ENCODE measurements at places on chromosomes 12 and 14.

- no peak for DNase-seq
Measured at GRCh38 chr14:67553547-67553946, 20.5 kb downstream of the PLEKHH1 start.

DNA sequence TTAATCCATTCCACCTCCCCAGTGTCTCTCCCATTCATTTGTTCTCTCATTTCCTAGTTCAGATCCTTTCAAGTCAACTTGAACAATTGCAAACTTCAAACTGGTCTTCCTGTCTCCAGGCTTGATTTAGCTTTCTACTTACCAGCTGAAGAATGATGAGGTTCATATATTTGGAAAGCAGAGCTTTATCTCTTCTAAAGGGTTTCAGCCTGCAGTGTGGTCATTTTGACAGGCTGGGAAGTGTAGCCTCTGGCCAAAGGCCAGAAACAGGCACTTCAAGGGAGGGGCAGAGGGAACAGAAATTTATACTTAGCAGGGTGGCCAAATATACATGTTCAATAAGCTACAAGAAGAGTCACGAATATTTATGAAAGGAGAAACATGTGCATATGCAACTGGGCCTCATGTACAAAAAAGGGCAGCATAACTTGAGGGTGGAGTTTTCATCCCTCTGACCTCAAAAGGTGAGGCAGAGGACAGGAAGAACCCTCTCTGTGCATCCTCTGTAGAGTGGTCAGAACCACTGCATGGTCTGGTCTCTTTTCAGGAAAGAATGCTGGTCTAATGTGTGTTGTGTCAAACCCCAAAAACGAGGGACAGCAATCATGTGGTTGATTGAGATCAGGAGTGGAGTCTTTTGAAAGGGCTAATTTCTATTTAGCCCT lies 34.0 kb upstream of the HECTD1 start:
- peak; percentile 26 for DNase-seq

- DNase-seq, result peak; percentile 29
Measured at GRCh38 chr14:54889919-54890318, 12.7 kb downstream of the GCH1 start.

- peak; percentile 36 for DNase-seq
Measured at GRCh38 chr12:3491938-3492792, 1.2 kb downstream of the PRMT8 start.

GRCh38 chr12:13154831-13155230 lies 41.7 kb upstream of the EMP1 start:
- no peak for DNase-seq

DNA sequence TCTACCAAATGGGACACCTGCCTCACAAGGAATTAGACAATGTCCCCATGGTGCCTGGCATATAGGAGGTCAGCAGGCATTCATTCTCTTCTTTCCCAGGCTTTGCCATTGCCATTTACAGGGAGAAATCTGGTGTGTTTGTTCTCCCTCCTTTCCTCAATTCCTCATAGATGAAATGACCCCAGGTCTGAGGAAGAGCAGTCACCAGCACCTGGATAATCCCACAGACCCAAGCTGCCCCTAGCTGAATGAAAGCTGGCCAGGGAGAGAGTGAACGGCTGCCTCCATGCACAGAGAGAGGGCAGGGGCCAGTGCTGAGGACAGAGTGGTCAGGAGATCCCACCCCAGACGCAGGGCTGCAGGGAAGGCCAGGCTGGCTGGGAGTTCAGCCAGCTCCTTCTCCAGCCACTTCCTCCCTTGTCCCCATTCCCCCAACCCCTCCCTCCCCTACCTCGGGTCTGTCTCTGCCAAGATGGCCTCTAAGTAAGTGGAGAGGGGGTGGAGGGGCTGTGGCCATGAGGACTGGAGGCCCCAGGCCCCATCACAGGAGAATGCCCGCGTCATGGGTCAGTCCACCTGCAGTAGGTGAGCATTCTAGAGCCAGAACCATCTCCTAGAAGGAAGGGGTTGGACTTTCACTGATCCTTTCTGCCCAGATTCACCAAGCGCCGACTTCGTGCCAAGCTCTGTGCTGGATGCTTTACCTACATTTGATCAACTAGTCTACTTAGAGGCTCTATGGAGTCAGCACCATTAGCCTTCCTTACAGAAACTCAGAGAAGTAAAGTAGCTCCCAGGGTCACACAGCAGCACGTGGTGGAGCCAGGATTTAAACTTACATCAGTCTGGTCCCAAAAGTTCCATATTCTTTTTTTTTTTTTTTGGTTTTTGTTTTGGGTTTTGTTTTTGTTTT lies 2.0 kb upstream of the KRT4 start:
- DNase-seq, result no peak

- DNase-seq, result no peak
Measured at GRCh38 chr14:105118646-105119407, 49.7 kb downstream of the JAG2 start.

- no peak for DNase-seq
Measured at GRCh38 chr14:96168581-96168980, 36.1 kb upstream of the BDKRB2 start.

GRCh38 chr14:71698673-71699072 lies 233.6 kb upstream of the RGS6 start:
- no peak for DNase-seq

- no peak for DNase-seq
Measured at GRCh38 chr12:122505419-122506051, 4.8 kb upstream of the ZCCHC8 start.

GRCh38 chr12:64065881-64066451 lies 156.1 kb downstream of the KICS2 start:
- peak; percentile 41 for DNase-seq

- DNase-seq, result no peak
Measured at GRCh38 chr12:11810206-11810545, 160.7 kb downstream of the ETV6 start.

DNA sequence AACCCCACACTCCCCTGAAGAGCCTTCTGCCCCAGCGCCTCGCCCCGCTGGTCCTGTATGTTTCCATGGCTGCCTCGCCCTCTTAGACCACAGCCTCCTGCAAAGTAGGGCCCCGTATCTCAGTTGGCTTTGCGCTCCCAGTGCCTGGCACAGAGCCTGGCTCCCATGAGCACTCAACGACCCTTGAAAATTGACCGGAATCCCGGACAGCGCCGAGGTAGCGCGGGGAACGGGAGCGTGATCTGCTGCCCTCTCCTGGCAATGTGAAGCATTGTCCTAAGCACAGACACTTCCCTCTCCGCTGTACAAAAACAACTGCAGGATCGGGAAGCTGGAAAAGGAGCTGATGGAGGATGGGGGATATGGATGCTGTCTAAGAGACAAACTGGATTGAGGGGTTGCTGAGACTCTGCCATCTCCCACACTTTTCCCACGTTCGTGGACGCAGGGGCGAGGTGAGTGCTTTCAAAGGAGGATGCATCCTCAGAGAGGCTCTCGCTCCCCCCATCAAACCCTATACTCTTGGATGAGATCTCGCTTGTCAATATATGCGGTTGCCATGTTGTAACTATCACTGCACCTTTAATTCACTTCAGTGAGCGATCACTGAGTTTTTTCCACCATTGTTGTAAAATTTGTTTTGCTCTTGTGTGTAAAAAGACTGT lies 10.7 kb upstream of the FKBP4 start:
- DNase-seq, result peak; percentile 34

DNA sequence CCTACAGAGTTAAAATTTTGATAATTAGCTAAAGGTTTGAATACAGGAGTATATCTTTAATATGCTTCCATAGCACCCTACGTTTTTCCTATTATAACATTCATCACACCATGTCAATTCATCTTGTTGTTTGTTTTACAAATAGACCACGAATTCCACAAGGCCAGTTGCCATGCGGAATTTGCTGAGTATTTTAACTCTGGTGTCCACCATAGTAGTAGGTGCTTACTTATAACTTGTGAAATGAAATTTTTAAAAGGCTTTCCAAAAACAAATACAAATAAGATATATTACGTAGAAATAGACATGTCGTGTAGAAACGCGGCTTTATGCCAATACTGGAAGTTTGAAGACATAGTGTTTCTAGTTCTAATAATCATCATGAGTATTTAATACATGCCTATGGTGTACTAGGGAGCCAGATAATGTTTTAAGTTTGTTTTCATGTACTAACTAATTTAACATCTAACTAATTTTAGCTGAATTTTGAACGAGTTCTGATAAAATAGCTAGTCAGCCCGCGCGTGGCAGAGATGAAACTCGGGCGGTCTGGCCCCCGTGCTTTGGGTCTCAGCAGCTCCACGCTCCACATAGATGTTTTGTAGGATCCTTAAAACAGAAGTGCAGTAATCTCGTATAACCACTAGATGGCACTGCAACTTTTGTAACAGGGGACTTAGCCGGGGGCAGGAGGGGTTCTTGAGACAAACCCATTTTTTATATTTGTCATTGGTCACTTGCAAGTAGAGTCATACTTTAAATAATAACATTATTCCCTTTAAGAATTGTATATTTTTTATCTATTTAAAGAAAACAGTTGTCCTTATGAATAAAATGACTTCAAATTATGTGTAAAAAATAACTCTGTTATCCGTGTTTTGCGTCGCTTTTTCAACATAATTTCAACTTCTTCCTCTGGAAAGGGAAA lies 10.2 kb downstream of the CD69 start:
- DNase-seq, result peak; percentile 65

DNA sequence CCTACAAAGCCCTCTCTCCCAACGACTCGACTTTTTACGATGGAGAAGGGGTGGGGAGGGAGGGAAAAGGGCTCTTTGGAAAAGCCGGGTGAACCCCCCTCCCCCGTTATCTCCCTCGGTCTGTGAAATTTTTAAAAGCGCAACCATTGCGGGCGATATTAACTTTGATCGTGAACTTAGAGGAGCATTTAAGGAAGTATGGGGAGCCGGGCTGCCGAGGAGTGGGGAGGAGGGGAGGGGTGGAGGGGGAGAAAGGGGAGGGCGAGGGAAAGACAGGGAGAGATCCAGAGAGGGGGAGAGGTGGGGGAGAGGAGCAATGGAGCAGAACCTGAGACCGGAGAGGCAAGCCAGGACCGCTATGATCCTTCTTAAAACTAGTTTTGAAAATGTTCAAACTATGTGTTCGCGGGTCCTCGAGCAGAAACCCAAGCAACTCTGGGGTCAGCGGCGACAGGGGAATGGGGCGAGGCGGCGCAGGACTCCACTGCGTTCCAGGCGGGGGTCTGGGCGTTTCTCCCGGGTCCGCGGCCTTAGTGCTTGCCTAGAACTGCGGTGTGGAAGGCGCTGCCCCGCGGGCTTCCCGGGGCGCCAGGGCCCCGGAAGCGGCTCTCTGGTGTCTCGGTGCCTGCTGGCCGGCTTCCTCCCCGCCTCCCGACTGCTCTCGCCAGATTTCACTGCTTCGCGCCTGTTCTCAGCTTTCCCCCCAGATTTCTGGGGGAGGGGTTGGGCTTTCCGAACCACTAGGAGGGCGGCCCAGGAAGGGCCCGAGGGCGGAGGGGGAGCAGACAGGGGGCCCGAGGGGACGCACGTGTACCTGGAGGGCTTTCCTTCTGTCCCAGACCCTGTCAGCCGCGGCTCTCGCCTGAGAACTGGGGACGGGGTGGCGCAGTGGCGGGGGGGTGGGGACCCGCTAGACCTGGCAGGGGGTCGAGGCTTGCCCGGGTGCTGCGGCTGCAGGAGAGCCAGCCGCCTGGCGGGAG lies at the start of gene HOTAIR:
Gene HOTAIR (minus strand): TSS at position 871 of the 980 bp plus-strand sequence.
- DNase-seq, result peak; percentile 73

DNA sequence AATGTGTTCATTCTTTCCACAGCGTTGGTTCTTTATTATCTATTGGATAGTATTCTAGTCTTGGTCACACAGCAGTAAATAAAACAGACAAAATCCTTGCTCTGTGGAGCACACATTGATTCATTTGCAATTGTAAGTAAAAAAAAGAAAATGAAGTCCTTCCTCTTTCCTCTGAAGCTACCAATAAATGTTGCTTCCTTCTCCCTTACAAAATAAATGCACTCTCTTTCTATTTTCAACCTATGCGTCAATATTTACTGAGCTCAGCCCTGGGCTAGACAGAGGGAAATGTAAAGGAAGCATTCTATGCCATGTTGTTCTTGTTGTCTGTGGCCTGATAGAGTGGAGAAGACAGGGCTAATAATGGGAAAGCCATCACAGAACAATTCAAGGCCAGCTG lies 2.9 kb downstream of the ABHD12B start:
- no peak for DNase-seq

DNA sequence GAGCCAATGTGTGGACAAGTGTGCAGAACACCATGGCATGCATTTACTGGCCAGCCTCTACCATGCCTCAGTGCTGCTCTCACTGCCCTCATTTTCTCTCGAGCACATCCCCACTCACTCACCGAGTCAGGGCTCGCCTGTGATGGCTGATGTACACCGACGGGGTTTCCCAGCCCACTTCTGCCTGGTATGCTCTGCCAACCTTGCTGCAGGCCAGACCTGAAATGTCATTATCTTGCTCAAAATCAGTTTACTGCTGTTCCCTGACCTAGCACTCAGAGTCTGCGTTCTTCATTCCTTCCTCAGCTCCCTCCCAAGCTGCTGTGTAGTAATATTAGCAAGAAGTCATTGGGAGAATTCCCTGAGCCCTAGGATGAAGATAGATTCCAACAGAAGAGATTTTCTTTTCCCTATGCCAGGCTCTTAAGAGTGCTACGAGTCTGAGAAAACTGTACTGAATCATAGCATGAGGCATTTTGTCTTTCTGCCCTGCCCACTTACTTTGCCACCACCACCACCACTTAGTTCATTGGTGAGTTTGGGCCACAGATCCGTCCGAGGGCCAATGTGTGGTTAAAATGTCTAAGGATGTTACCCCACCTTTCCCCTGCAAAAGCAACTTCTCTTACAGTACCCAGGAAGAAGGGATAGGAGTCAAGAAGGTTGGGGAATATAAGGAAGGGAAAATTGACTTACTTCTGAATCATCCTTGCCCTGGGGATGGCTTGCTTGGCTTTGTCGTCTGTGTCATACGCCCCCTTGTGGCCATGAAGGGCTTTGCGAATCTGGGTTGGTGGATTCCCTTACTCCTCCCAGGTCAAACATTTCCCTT lies 51.0 kb downstream of the BMAL2 start:
- peak; percentile 81 for DNase-seq

GRCh38 chr14:99892406-99892805 lies 99.2 kb downstream of the EML1 start:
- DNase-seq, result no peak
